Airway epithelial cell (primary cell): ENCODE measurements at places on chromosomes 5 and 9. TPM values are rescaled to one million over a fixed set of nuclear protein-coding genes. Genes with fewer than 3 reads are reported as not detected.

MAMDC4 gene
- total RNA-seq: 0.74 and 1.4 TPM in 2 replicates

PTAR1 gene
- 12.4 and 22.4 TPM in 2 replicates for total RNA-seq

SARDH gene
- total RNA-seq: 0.21 and 0.79 TPM in 2 replicates

SYNPO gene
- 7.3 and 8.6 TPM in 2 replicates for total RNA-seq

TAF1L gene
- not detected in 2 replicates for total RNA-seq

NMUR2 gene
- total RNA-seq: not detected in 2 replicates

PAEP gene
- not detected in 2 replicates for total RNA-seq

ACTBL2 gene
- total RNA-seq: 0.35 and 1.4 TPM in 2 replicates

ENHO gene
- total RNA-seq: not detected in 2 replicates

C9orf50 gene
- total RNA-seq: not detected in 2 replicates

PAIP1 gene
- 60.8 and 67.9 TPM in 2 replicates for total RNA-seq

TUSC1 gene
- total RNA-seq: 20.3 and 21.8 TPM in 2 replicates

NR6A1 gene
- 1.4 TPM in 2 replicates for total RNA-seq

ABO gene
- total RNA-seq: 0.42 and 0.71 TPM in 2 replicates

GPX8 gene
- total RNA-seq: 26.2 and 35.0 TPM in 2 replicates

CEL gene
- 1.5 TPM in 2 replicates for total RNA-seq

FAM78A gene
- total RNA-seq: 0.21 and 0.37 TPM in 2 replicates

PDE6A gene
- 0.07 TPM in 1 of 2 replicates, not detected in the other for total RNA-seq

ACOT12 gene
- total RNA-seq: not detected in 2 replicates

CD274 gene
- 4.8 and 5.3 TPM in 2 replicates for total RNA-seq

MEIKIN gene
- total RNA-seq: not detected in 2 replicates

PDGFRB gene
- total RNA-seq: 3.9 and 4.9 TPM in 2 replicates

LRRC8A gene
- 249 and 268 TPM in 2 replicates for total RNA-seq

BAAT gene
- total RNA-seq: 0.05 and 0.07 TPM in 2 replicates

MARCOL gene
- total RNA-seq: not detected in 2 replicates

IGFBPL1 gene
- 0.71 and 1.5 TPM in 2 replicates for total RNA-seq

KIF4B gene
- not detected in 2 replicates for total RNA-seq

AGXT2 gene
- not detected in 2 replicates for total RNA-seq

ASPN gene
- not detected in 2 replicates for total RNA-seq

QRFP gene
- total RNA-seq: not detected in 2 replicates

RNF224 gene
- total RNA-seq: 0.35 and 0.70 TPM in 2 replicates

ARL14EPL gene
- not detected in 2 replicates for total RNA-seq

EQTN gene
- total RNA-seq: 0.78 TPM in 1 of 2 replicates, not detected in the other

PCDHGB6 gene
- total RNA-seq: 1.1 and 1.5 TPM in 2 replicates

OMD gene
- not detected in 2 replicates for total RNA-seq

TRIM36 gene
- 0.23 and 0.42 TPM in 2 replicates for total RNA-seq

SLC22A4 gene
- total RNA-seq: 0.78 and 1.6 TPM in 2 replicates

CORO2A gene
- total RNA-seq: 19.0 and 28.4 TPM in 2 replicates

GABRG2 gene
- not detected in 2 replicates for total RNA-seq

ST8SIA4 gene
- 0.05 and 0.14 TPM in 2 replicates for total RNA-seq

TOR2A gene
- total RNA-seq: 13.6 and 17.7 TPM in 2 replicates

LAMC3 gene
- total RNA-seq: 0.07 TPM in 1 of 2 replicates, not detected in the other

TSPAN17 gene
- total RNA-seq: 30.5 and 37.2 TPM in 2 replicates

CDKN2A gene
- 18.5 and 21.6 TPM in 2 replicates for total RNA-seq

PCDHGA3 gene
- 0.14 and 0.21 TPM in 2 replicates for total RNA-seq

AK8 gene
- 0.28 and 0.85 TPM in 2 replicates for total RNA-seq

PCDHA1 gene
- total RNA-seq: 0.14 TPM in 2 replicates

HTR4 gene
- total RNA-seq: not detected in 2 replicates

TLE1 gene
- 29.5 and 30.2 TPM in 2 replicates for total RNA-seq

IFNE gene
- 2.9 and 3.5 TPM in 2 replicates for total RNA-seq

SOWAHA gene
- total RNA-seq: 0.14 and 0.28 TPM in 2 replicates

CCDC183 gene
- total RNA-seq: 0.42 TPM in 1 of 2 replicates, not detected in the other

PHPT1 gene
- 109 and 144 TPM in 2 replicates for total RNA-seq

SLC1A1 gene
- total RNA-seq: 1.4 and 1.7 TPM in 2 replicates

ENTPD2 gene
- total RNA-seq: 1.1 and 1.4 TPM in 2 replicates

CDH12 gene
- total RNA-seq: not detected in 2 replicates

GFM2 gene
- 28.3 and 32.2 TPM in 2 replicates for total RNA-seq

CXCL14 gene
- 7.1 and 8.5 TPM in 2 replicates for total RNA-seq

CHD1 gene
- total RNA-seq: 15.2 and 26.8 TPM in 2 replicates
